ENCODE measurements at places on chromosomes 4 and X.

DNA sequence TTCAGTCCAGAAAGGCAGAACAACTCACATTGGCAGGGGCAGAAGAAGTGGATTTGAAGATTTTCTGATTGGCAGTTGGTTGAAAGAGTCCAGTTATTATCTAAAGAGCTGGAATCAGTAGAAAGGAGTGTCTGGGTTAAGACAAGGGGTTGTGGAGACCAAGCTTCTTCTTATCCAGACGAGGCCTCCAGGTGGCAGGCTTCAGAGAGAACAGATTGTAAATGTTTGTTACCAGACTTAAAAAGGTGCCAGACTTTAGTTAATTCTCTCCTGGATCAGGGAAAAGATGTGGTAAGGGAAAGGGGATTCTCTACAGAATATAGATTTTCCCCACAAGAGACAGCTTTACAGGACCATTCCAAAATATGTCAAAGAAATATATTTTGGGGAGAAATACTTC, 36.7 kb upstream of the TLR3 start:
- no peak for DNase-seq

DNA sequence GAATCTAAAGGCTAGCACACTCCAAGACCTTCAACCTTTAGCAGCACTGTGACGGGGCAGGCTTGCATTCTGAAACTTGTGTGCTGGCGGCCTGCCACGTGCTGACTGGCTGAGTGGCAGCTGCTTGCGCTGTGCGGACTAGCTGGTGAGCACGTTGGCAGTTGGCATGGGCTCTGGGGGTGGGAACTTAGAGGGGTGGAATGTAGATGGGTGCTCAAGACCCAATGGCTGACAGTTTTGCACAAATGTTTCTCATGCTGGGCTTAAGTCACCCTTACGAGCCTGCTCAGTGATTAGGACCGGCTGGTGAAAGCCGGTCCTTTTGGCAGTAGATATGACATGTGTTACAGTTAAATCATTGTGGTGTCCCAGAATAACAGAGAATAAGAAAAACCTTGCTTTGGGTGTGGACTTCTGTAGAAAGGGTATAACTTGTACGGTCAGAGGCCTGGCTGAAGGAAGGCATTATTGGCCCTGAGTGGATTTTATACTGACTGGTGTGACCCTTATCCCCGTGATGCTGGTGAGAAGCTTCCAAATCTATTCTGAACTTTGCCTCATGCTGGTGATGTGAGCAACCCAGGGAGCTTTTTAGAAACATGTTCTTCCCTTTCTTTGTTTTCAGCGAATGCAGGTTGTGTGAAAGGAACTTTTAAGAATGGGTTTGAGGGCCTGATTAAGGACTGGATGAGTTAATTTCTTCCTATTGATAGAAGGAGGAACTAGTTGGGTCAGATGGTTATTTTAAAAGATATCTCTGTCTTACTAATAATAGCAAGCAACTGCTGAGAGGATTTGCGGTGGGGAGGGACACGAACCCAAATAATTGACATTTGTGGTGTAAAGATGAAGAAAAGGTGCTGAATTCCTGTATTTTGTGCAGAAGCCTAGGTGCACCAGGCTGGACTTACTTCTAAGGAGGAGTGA, 107.4 kb upstream of the SLC4A4 start:
- no peak for DNase-seq

GRCh38 chrX:74160816-74161215, 143.2 kb upstream of the ZCCHC13 start:
- DNase-seq = no peak

- no peak for DNase-seq
Measured at GRCh38 chr4:181427076-181427475, 816.1 kb upstream of the TENM3 start.

DNA sequence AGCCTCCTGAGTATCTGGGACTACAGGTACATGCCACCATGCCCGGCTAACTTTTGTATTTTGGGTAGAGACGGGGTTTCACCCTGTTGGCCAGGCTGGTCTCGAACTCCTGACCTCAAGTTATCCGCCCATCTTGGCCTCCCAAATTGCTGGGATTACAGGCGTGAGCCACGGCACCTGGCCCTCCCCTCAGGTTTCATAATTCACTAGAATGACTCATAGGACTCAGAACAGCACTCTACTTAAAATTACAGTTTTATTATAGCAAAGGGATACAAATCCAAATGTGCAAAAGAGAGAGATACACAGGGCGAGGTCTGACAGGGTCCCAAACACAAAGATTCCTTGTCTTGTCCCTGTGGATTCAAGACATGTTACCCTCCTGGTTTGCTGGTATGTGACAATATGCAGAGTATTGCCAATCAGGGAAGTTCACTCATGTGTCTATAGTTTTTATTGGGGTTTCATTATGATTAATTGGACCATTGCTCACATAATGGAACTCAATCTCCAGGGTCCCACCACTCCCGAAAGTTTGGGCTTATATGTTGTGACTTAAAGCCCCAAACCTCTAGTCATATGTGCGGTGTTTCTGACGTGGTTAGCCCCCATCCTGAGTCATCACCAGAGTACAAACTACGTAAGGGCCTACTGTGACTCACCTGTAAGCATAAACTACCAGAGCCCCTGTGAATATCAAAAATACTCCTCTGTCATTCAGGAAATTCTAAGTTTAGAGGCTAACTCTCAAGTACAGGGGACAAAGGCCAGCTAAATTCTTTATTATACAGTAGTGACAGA, 5.2 kb downstream of the YIPF6 start:
- DNase-seq = no peak

GRCh38 chr4:143404555-143404954, 67.9 kb downstream of the GAB1 start:
- no peak for DNase-seq

GRCh38 chr4:127686658-127687057, 43.5 kb upstream of the SLC25A31 start:
- DNase-seq = no peak

- DNase-seq = no peak
Measured at GRCh38 chr4:173182403-173182802, 13.8 kb downstream of the GALNT7 start.

- no peak for DNase-seq
Measured at GRCh38 chr4:118322831-118323502, 29.8 kb downstream of the PRSS12 start.

GRCh38 chr4:151979819-151980218, 219.0 kb upstream of the GATB start:
- no peak for DNase-seq

DNA sequence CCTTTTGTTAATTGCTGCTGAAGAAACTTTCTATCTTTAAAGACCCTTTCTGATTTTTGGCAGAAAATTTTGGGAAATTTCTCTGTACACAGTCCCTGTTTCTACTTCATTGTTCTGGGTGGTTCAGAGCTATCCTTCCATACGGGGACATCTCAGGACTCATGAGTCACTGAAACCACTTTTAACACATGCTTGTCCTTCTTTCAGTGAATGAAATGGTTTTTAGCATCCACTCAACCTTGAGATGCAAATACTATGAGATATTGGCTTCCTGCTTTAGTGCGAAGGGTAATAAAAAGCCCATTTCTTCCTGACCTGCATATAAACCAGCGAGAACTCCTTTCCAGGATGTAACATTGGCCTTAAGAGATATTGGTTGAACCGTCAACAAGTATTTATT, 158.0 kb downstream of the REPS2 start:
- DNase-seq = no peak

Measured in cortex of kidney (tissue), 1 donor.